Urothelium cell line (cell line): ENCODE measurements at places on chromosomes 7 and 10.

GRCh38 chr7:102306916-102307677 lies 20.4 kb downstream of the SH2B2 start:
- peak; percentile 71 for DNase-seq

- DNase-seq = no peak
Measured at GRCh38 chr10:6990891-6991290, 410.8 kb upstream of the PRKCQ start.

GRCh38 chr7:130946114-130946513 lies 212.1 kb upstream of the KLF14 start:
- no peak for DNase-seq

DNA sequence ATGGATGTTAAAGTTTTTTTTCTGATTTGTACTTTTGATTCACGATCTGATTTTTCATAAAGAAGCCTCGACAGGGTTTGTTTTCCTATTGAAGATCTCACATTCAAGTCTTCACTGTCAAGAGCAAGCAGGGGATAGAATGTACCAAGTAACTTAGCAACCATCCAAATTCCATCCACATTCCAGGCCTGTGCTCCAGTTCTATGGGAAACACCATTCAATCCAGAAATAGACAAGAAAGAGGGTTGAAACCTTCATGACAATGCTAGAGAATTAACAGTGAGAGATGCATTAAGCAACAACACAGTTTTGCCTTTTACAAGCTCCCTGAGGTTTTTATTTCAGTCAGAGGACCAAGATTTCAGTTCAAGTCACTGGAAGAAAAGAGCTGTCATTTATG lies 300.2 kb downstream of the NEBL start:
- peak; percentile 7 for DNase-seq

DNA sequence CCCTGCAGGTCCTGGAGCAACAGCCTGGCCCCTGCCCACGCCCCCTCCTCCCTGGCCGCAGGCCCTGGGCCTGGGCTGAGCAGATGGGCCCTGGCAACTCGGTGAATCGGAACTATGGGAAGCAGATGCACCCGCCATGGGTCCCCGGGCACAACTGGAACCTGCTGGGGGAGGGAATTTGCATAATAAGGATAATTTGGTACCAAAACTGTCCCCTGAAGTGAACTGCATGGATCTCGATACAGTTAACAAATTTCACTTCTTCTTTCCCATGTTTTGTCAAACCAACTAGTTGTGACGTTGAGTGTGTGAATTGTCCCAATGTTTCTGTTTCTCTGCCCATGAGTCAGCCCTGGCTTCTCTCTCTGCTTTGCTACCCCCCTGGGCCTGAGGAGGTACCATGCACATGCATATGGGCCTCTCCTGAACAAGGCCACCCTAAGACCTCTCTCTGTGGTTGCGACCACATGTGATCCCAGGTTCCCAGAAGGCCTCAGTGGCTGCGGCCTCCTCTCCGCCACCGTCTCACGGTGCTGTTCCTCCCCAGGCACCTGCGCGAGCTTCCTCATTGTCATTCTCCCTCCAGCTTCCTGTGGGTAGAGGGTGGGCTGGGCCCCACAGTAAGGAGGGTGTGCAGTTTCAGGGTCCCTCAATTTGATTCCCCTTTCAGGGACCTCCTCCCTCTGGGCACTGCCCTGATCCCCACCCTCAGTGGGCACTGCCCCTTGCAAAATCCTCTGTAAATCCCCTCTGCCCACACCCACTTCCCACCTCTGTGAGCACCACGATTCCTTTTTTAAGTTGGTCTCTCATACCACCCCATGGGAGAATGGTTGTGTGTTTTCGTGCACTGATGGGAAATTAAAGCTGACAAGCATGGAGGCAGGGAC lies 40.0 kb downstream of the FIGNL1 start:
- no peak for DNase-seq

GRCh38 chr7:47100817-47101435 lies 481.0 kb downstream of the TNS3 start:
- DNase-seq = peak; percentile 63
